Hepatocyte (in vitro differentiated cells): ENCODE measurements at places on chromosomes 3 and 15.

DNA sequence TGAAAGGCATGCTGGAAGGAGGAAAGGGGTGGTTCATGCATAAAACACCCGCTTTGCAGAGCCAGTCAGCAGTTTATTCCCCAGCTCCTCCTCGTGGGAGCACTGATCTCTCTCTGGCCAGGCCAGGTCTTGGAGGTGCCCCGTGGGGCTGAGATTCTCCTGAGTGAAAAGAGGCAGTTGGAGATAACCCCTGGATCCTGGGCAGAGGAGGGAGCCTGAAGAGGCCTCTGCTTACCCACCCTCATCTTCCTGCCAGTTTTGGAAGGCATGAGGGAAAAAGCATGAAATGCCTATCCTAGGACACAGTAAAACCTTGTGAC is 108.3 kb downstream of the SEMA5B start:
- no peak for DNase-seq

- DNase-seq = no peak
Measured at GRCh38 chr3:58340594-58341244, 8.0 kb downstream of the PXK start.

DNA sequence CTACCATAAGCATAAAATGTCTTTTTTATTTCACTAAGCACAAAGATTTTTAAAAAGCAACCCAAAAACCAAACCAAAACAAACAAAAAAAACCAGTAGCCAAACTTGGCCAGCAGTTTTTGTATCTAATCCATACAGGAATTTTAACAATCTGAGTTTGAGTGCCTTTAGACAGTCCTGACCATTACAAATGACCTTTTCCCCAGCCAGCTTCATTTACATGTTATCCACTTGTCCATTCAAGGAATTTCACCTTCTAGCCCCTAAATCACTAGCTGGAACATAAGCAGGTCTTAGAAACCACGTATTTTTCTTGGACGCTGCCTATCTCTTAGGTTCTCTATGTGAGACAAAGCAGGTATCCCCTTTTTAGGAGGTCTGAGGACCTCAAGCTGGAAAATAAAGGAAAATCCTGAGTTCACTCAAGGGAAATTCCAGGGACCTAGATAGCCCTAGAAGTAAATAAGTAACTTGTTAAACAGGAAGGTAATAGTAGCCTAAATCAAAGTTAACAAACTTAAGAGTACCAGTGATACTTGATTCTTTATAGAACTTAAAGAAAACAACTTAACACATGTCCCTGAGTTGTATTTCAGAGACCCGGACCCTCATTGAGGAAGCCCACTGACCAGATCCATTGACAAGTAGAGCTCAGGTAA is 34.2 kb downstream of the CIP2A start:
- no peak for DNase-seq

DNA sequence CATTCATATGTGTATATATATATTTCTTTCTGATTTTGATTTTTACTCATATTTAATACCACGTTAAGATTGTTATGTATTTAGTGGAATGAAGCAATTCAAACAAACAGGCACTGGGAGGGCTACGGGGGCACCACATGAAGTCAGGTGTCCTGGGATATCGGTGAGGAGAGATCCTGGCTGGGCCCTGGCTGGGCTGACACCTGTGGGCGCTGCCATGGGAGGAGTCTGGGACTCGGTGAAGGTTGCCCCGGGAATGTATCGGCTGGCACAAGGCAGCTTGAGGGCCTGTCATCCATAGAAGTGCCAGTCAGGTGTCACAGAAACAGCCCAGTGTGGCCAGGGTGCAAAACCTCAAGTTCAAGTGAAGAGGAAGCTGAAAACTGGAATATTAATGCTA is 766.9 kb upstream of the ARPP21 start:
- no peak for DNase-seq
